ENCODE measurements at places on chromosomes 6 and 20.

GRCh38 chr20:46803123-46804020, 91.3 kb upstream of the EYA2 start:
- peaks cover 9% of the 10 kb centered on the region for H3K27me3 ChIP-seq
- H3K36me3 ChIP-seq: no peaks in the 10 kb centered on the region
- H3K4me1 ChIP-seq: no peaks in the 10 kb centered on the region
- DNase-seq: no peak
- H3K27ac ChIP-seq: no peak overlapping the region
- H3K4me3 ChIP-seq: no peak overlapping the region

DNA sequence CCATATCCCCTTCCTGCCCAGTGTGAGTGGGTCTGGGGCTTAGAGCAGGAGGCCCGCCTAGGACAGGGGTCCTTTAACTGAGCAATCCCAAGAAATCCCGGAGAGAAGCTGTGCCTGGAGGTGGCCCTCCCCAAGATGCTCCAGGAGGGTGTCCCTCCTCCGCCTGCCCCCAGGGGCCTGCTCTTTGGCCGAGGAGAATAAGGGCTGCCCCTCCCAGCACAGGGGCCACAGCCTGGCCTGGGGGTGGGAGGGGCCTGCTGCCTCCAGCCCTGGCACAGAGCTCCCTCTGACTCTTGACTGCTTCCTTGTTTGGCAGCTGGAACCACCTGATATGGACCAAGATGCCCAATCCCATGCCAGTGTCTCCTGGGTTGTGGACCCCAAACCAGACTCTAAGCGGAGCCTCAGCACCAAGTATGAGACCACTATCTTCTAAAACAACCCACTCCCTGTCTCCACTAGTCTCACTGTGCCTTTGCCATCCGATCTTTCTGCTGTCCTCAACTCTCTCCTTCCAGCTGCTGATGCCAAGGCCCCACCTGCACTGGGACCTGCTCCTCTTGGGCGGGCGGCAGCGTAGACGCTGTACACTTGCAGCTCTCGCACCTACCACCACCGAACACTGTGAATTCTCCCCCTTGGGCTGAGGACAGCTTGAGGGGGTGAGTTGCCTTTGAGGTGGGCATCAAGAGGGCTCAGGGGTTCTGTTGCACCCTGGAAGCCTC, 54.3 kb downstream of the TCP11 start:
- H3K27me3 ChIP-seq: no peaks in the 10 kb centered on the region
- peak; percentile 2 for DNase-seq
- no peak overlapping the region for H3K27ac ChIP-seq
- no peaks in the 10 kb centered on the region for H3K4me1 ChIP-seq
- no peak overlapping the region for H3K4me3 ChIP-seq

- H3K36me3 ChIP-seq: peaks cover 29% of the 10 kb centered on the region
- H3K4me3 ChIP-seq: no peak overlapping the region
- DNase-seq: no peak
- no peaks in the 10 kb centered on the region for H3K4me1 ChIP-seq
Measured at GRCh38 chr20:58360936-58361335, 28.1 kb upstream of the VAPB start.

DNA sequence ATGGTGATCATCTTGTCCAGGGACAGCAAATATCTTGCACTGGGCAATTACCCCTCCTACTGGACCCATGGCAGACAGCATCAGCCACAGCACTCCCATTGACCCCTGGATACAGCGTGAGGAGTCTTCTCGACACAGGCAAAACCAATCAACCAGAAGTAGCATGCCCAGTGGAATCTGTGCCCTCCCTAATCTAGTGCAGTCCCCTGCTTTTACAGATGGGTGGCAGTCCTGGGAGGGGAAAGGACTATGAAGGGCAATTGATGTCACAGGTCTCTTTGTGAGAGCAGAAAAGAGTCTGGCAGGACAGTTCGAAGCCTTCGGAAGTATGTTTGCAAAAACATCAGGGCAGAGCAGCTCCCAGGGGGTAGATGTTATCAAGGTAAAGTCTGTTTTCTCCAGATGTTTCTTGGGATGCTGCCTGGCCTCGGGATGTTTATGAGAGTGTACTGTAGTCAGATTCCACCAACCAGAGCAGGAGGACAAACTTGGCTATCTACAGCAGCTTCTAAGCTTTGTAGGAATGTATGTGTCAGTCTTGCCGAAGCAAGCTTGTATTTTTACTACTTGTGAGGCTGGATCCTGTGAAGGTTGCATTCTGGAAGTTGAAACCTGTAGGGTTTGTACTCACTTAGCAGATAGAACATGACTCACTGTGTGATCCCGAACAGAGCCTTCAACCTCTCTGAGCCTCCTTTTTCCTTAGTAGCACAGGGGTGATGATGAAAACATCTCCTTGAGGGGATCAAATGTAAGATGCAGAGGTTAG, 63.0 kb upstream of the MYL9 start:
- no peak for DNase-seq
- no peak overlapping the region for H3K4me3 ChIP-seq
- H3K36me3 ChIP-seq: no peaks in the 10 kb centered on the region
- no peak overlapping the region for H3K27ac ChIP-seq

GRCh38 chr6:150641398-150642139, 41.9 kb downstream of the PLEKHG1 start:
- H3K4me1 ChIP-seq: peaks cover 19% of the 10 kb centered on the region
- no peaks in the 10 kb centered on the region for H3K36me3 ChIP-seq
- peaks cover 5% of the 10 kb centered on the region for H3K27me3 ChIP-seq

DNA sequence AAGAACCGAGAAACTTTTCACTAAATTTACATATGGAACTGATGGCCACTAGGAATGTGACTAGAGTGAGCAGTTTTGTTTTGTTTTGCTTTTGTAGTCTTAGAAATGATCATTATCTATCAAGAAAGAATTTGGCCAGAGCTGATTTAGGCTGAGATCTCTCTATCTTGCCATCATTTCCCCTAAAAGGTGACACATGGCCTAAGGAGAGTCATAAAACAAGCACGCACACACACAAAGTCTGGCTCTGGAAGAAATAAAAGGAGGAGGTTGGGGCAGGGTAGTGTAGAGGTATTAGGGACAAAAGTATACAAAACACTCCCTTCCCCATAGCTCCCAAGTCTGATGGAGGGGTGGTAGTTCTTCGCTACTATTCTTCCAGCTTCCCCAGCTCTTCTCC, 56.4 kb downstream of the RIPOR2 start:
- H3K27ac ChIP-seq: no peak overlapping the region
- H3K4me3 ChIP-seq: no peak overlapping the region
- no peak for DNase-seq
- H3K4me1 ChIP-seq: peaks cover 69% of the 10 kb centered on the region
- H3K36me3 ChIP-seq: peaks cover 88% of the 10 kb centered on the region
- no peaks in the 10 kb centered on the region for H3K27me3 ChIP-seq

DNA sequence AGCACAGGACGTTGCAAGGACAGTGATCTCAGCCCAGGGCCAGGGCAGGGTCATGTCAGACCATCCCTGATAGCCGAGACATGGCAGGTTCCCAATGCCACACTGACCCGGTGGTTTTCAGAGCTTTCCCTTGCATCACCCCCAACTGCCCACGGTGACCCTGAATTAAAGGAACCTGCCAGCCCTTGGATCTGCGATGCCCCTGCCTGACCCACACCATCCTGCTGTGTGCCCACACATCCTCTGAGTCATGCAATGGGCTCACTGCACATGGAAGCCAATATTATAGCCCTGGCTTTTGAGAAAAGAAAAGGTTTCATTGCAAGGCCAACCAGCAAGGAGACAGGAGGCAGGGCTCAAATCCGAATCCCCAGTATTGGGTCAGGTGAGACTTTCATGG, 132.6 kb upstream of the CST7 start:
- H3K4me3 ChIP-seq: no peak overlapping the region
- no peak overlapping the region for H3K27ac ChIP-seq
- no peak for DNase-seq
- H3K36me3 ChIP-seq: no peaks in the 10 kb centered on the region

DNA sequence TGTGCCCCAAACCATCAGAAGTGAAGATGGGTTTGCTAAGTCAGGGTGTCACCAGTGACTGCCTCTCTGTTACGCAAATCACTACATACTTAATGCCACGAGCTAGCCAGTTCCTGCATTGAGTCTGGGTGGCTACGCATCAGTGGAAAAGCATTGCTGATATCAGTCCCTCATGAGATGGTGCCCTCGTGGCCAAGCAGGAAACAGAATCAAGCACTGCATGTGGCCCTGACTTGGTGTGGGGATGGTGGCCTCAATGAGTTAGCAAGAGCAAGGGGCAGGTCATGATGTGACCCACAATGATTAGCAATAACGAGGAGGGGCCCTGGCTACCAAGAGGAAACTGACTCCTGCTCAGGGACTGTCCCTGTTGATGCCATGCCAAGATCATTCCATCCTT, 51.6 kb upstream of the FNDC1 start:
- H3K4me3 ChIP-seq: no peak overlapping the region
- peaks cover 11% of the 10 kb centered on the region for H3K4me1 ChIP-seq
- H3K36me3 ChIP-seq: no peaks in the 10 kb centered on the region
- H3K27me3 ChIP-seq: peaks cover 4% of the 10 kb centered on the region
- no peak overlapping the region for H3K27ac ChIP-seq
- no peak for DNase-seq

- no peak overlapping the region for H3K4me3 ChIP-seq
- no peaks in the 10 kb centered on the region for H3K4me1 ChIP-seq
- H3K27ac ChIP-seq: no peak overlapping the region
- H3K27me3 ChIP-seq: no peaks in the 10 kb centered on the region
- no peaks in the 10 kb centered on the region for H3K36me3 ChIP-seq
Measured at GRCh38 chr6:112911959-112912358, 564.8 kb downstream of the RFPL4B start.

DNA sequence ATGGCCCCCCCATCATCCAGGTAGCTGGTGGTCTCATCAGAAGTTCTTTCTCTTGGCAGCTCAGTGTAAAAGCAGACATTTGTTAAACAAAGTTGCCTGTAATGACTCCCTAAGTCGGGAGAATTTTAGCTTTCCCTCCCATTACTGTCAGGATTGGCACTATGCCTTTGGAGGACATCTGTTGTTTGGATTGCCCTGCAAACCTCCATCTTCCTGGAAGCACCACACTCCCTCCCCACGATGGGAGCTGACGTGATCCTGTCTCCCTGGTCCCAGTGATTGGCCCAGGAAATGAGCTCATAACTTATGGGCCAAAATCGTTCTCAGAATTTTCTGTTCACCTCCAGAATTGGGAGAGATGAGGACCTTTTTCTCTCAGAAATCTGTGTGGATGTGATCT, 42.6 kb upstream of the CNR1 start:
- H3K4me3 ChIP-seq: no peak overlapping the region
- no peaks in the 10 kb centered on the region for H3K27me3 ChIP-seq
- H3K4me1 ChIP-seq: no peaks in the 10 kb centered on the region
- DNase-seq: no peak
- H3K27ac ChIP-seq: no peak overlapping the region
- H3K36me3 ChIP-seq: no peaks in the 10 kb centered on the region

DNA sequence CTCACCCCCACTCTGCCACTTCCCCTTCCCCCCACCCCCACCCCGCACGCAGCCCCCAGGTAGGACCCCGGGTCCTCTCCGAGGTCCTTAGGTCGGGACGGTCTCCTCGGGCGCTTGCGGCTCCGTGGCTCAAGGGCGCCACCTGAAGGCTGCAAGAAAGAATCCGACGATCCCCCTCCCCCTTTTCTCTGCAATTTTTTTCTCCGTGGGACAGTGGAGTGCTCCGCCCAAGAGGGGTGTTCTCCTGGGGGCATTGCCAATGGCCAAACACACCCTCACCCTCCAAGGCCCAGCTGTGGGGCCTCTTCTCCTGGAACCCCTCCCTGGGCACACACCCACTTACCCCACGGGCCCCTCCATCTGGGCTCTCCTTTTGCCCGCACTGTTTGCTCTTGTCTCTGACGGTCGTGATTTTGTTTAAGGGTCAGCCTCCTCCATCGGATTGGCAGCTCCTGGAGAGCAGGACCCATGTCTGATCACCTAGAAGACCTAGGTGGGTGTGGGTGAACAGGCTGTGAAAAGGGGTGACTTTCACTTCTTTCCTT, 1.1 kb upstream of the TMEM74B start:
- H3K4me1 ChIP-seq: peaks cover 10% of the 10 kb centered on the region
- no peak overlapping the region for H3K27ac ChIP-seq
- H3K27me3 ChIP-seq: peaks cover 49% of the 10 kb centered on the region
- DNase-seq: peak; percentile 59
- no peaks in the 10 kb centered on the region for H3K36me3 ChIP-seq

DNA sequence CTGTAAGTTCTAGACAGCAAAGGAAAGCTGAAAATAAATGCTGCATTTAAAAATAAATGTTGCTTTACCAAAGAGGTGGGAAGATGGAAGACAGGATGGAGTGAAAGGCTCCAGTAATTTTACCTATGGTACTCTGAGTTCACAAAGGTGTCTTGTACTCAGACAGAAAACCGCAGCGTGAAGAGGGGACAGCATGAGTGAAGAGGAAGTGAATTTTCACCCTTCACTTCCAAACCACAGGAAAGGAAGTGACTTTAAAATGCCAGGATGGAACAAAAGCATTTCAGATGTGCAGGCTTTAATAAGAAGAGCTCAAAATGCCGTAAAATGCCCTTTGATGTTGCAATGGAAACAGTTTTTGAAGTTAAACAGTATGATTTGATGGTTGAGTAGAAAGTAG, 91.2 kb upstream of the TINAG start:
- no peaks in the 10 kb centered on the region for H3K27me3 ChIP-seq
- no peaks in the 10 kb centered on the region for H3K36me3 ChIP-seq
- DNase-seq: no peak
- no peaks in the 10 kb centered on the region for H3K4me1 ChIP-seq

DNA sequence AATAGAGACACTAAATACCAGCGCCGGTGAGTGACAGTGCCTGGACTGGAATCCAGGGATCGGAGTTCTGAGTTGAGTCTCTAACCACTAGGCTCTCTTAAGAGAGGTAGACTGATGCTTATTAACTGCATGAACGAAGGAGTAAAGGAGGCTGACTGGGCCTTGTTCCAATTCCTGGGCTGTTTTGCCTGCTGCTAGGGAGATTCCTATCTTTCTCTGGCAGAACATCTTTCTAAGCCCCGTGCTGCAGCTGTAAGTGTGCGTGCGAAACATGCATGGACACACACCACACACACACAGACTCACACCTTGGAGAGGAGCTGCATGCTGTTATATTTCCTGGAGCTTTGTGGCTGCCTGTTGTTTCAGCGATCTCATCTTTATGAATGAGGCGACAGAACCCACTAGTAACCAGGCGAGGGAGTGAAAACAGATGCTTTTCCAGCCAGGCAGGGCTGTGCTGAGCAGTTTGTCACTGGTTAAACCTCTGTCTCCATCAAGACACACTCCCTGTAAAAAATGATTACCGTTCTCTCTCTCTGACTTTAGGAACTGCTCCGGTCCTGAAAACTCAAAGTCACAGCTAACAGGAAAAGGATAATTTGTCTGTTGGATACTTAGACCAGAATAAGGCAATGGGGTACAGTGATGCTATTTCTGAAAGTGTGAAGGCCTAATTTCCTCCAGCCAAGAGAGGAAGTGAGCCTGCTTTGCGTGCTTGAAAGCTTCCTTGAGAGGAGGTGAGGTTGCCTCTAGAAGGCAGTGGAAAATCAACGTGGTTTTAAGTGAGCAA, 157.4 kb upstream of the ZNF217 start:
- peak overlapping the region; percentile 45 for H3K4me3 ChIP-seq
- no peaks in the 10 kb centered on the region for H3K27me3 ChIP-seq
- peak; percentile 68 for DNase-seq
- peaks cover 78% of the 10 kb centered on the region for H3K4me1 ChIP-seq
- peaks cover 5% of the 10 kb centered on the region for H3K36me3 ChIP-seq
- peak overlapping the region; percentile 95 for H3K27ac ChIP-seq

GRCh38 chr6:81381382-81381916, 371.0 kb downstream of the TENT5A start:
- no peaks in the 10 kb centered on the region for H3K4me1 ChIP-seq
- H3K27ac ChIP-seq: no peak overlapping the region
- no peaks in the 10 kb centered on the region for H3K27me3 ChIP-seq

- no peaks in the 10 kb centered on the region for H3K4me1 ChIP-seq
- no peaks in the 10 kb centered on the region for H3K36me3 ChIP-seq
- H3K27me3 ChIP-seq: no peaks in the 10 kb centered on the region
- DNase-seq: no peak
- H3K4me3 ChIP-seq: no peak overlapping the region
Measured at GRCh38 chr20:7908905-7909304, 31.4 kb downstream of the HAO1 start.
